Small intestine (tissue), 16 donors: ENCODE measurements at places on chromosomes 3 and 15. TPM values are rescaled to one million over a fixed set of nuclear protein-coding genes. Genes with fewer than 3 reads are reported as not detected.

DNA sequence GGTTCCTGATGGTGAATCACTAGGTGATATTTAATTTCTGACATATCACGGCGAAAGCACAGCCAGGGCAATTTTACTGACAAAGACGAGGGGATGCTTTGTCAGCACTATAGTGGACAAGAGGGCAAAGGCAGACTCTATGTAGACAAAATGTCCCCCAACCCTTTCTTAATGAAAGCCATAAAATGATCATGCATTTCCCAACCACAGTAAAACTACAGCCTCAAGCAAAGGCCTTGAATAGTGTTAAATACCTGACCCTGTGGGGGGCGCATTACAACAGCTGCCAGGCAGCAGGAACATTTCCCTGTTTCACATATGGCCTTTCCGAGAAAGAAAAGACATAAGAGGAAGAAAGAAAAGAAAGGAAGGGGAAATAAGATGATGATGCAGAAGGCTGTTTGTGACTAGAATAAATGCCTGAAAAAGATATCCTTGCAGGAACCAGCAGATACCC lies 49.5 kb downstream of the GLDN start:
- no peaks in the 10 kb centered on the region for H3K4me1 ChIP-seq
- H3K36me3 ChIP-seq, result no peaks in the 10 kb centered on the region
- no peak overlapping the region for H3K27ac ChIP-seq
- no peak for DNase-seq
- H3K27me3 ChIP-seq, result no peaks in the 10 kb centered on the region

ARGFX gene
- not detected for polyA plus RNA-seq

GRCh38 chr15:56040081-56041035 lies 46.9 kb upstream of the NEDD4 start:
- no peak overlapping the region for H3K4me3 ChIP-seq
- peaks cover 4% of the 10 kb centered on the region for H3K4me1 ChIP-seq
- peak overlapping the region; percentile 89 for H3K27ac ChIP-seq
- no peaks in the 10 kb centered on the region for H3K36me3 ChIP-seq
- H3K27me3 ChIP-seq, result no peaks in the 10 kb centered on the region

- H3K27me3 ChIP-seq, result no peaks in the 10 kb centered on the region
- H3K4me3 ChIP-seq, result no peak overlapping the region
- DNase-seq, result no peak
- no peaks in the 10 kb centered on the region for H3K36me3 ChIP-seq
- H3K4me1 ChIP-seq, result peaks cover 17% of the 10 kb centered on the region
- no peak overlapping the region for H3K27ac ChIP-seq
Observed at GRCh38 chr3:194782698-194783404, 97.2 kb downstream of the FAM43A start.

- no peaks in the 10 kb centered on the region for H3K36me3 ChIP-seq
- H3K4me3 ChIP-seq, result no peak overlapping the region
- no peak for DNase-seq
- no peaks in the 10 kb centered on the region for H3K4me1 ChIP-seq
- no peak overlapping the region for H3K27ac ChIP-seq
Observed at GRCh38 chr15:58260205-58260724, 122.1 kb downstream of the AQP9 start.
